PC-3 (cell line): ENCODE measurements at places on chromosomes 3 and 15. TPM values are rescaled to one million over a fixed set of nuclear protein-coding genes. Genes with fewer than 3 reads are reported as not detected.
A peak's percentile ranks its signal among the peaks of the same experiment; 100 is the strongest.

USP50 gene
- total RNA-seq = not detected in 2 replicates

DNA sequence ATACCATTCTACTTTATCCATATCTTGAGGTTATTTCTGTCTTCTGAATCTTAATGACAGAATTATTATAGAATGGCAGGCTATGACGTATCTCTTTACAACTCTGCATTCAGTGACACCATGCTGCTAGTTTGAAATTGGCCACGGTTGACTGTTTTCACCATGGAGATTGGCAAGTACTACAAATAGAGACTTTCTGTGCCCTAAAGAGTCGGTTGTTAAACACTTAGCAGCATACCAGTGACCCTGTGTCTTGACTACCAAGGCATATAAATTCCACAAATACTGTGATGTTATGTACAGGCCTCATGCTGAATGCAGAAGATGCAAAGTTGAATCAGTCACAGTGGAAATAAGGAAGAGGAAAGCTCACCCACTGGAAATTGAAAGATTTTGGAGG, 67.0 kb upstream of the CADPS start:
- no peaks in the 10 kb centered on the region for H3K4me1 ChIP-seq
- H3K4me3 ChIP-seq = no peak overlapping the region
- H3K36me3 ChIP-seq = no peaks in the 10 kb centered on the region
- no peak for DNase-seq
- no peak overlapping the region for H3K27ac ChIP-seq

DNA sequence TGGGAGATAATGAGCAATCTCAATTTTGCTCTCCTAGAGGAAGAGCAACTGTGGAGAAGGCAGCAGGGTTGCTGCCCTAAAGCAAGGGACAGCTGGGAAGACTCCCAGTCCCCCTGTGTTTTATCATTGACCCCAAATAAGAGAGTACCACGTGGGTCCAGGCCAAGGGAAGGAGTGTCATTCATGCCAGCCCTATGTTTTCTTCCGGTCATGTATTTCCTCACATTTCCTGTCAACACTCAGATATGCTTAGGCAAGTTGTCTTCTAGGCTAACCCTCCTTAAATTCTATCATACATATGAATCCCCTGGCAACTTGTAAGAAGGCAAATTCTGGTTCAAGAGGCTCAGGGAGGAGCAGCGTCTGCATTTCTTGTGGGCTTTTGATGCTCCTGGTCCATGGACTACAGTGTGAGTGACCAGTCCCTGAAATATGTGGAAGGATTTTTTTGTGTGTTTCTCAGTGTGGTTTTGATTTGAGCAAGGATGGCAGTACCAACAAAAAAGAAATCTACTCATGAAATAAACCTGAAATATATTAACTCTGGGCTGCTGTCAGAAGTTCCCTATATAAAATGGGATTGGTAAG, 31.9 kb upstream of the RPP14 start:
- DNase-seq = no peak
- H3K4me3 ChIP-seq = no peak overlapping the region
- no peaks in the 10 kb centered on the region for H3K27me3 ChIP-seq
- H3K36me3 ChIP-seq = no peaks in the 10 kb centered on the region
- H3K27ac ChIP-seq = no peak overlapping the region

ZPLD1 gene
- total RNA-seq = 0.15 TPM in 1 of 2 replicates, not detected in the other

DNA sequence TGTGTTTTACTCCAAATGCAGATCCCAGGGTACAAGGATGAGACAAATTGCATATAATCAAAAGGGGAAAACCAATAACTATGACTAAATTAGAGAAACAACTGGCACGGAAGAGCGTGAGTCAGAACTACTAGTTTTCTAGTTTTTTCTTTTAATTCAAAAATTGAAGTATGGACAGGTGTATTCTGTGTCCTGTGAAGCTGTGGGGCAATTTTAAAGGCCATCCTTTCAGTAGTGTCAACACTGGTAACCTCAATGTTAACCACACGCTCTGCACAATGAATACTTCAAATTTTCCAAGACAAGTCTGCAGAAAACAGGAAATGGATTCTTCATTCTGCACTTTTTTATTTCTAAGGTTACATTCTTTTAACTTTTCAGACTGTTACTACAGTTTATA, 32.5 kb upstream of the GOLGA8A start:
- H3K27me3 ChIP-seq = peaks cover 17% of the 10 kb centered on the region; the same call in 1 of the 2 replicates
- no peak for DNase-seq
- no peak overlapping the region for H3K27ac ChIP-seq

- H3K36me3 ChIP-seq = no peaks in the 10 kb centered on the region
- H3K27me3 ChIP-seq = no peaks in the 10 kb centered on the region
- H3K4me1 ChIP-seq = peaks cover 30% of the 10 kb centered on the region
- DNase-seq = peak; percentile 90
Observed at GRCh38 chr3:124409650-124410275, 320.5 kb upstream of the UMPS start.

- H3K36me3 ChIP-seq = no peaks in the 10 kb centered on the region
- H3K4me3 ChIP-seq = peak overlapping the region; percentile 31; the same call in 1 of the 2 replicates
- H3K4me1 ChIP-seq = peaks cover 9% of the 10 kb centered on the region; the same call in 1 of the 2 replicates
- DNase-seq = peak; percentile 62
Observed at GRCh38 chr3:144590854-144591253, 619.2 kb downstream of the DIPK2A start.

DNA sequence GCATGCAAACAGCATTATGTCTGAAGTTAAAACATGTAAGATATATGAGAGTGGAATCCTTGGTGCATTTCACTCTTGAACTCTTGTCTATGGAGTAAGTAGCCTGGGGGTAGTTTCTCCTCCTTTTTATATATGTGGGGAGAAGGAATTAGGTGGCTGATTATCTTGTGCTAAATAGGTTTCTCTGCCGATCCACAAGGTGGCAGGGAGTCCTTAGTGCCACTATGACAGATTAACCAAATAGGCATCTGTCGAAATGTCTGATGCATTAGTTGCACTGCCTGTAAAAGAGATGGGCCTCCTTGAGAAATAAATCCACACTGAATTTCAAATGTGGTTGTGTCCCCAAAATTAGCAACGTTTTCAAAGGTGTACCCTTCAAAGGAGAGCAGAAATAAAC, 170.1 kb downstream of the CNTN4 start:
- H3K27ac ChIP-seq = no peak overlapping the region
- H3K4me1 ChIP-seq = no peaks in the 10 kb centered on the region

DNA sequence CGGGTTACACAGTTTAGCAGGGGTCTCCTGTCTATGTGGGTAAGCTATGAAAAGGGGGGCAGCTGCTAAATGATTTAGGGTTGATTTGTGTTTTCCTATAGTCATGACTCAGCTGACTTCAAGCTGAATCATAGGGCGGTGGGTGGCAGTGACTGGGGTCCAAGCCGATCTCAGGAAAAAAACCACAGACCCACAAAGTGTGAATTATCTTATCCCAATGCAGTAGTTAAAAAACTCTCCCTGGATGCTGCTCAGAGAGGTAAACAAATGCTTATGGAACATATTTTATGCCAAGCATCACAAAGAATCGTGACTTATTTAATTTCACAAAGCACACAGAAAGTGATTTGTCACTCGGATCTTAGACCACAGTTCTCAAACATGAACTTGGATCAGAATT, 18.4 kb upstream of the TOPAZ1 start:
- H3K27ac ChIP-seq = no peak overlapping the region
- no peaks in the 10 kb centered on the region for H3K36me3 ChIP-seq
- no peak overlapping the region for H3K4me3 ChIP-seq
- H3K4me1 ChIP-seq = peaks cover 9% of the 10 kb centered on the region
- peak; percentile 22 for DNase-seq
- peaks cover 14% of the 10 kb centered on the region; the same call in 1 of the 2 replicates for H3K27me3 ChIP-seq

SCAANT1 gene
- total RNA-seq = not detected in 2 replicates

PLSCR2 gene
- 0.86 TPM in 1 of 2 replicates, not detected in the other for total RNA-seq

GRCh38 chr3:36991923-36992805, 767 bp downstream of the EPM2AIP1 start:
- peak; percentile 33 for DNase-seq
- peaks cover 33% of the 10 kb centered on the region for H3K4me1 ChIP-seq
- H3K4me3 ChIP-seq = peak overlapping the region; percentile 83
- peak overlapping the region; percentile 70 for H3K27ac ChIP-seq
- no peaks in the 10 kb centered on the region for H3K27me3 ChIP-seq
